GM06990 (cell line): ENCODE measurements at places on chromosomes 4 and X.

GRCh38 chr4:2163311-2163821, 78.6 kb downstream of the HAUS3 start:
- DNase-seq = no peak

DNA sequence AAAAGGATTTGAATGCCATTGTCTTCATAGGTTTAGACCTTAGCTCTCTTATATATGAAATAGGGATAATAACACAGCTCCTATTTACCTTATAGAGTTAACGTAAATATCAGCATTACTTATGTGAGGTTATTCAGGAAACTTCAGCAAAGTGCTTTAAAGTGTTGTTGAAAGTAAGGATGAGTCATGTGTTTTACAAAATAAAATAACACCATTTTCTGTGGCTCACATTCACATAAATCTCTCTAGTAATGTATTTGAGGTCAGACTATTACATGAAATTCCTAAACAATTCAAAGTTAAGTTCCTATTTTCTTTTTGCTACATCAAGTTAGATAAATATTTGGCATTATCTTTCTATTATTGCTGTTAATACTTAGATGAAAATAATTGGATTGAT, 2.9 kb downstream of the GNRHR start:
- no peak for DNase-seq

GRCh38 chr4:113537203-113537602, 224.3 kb downstream of the CAMK2D start:
- DNase-seq = no peak

GRCh38 chrX:17500145-17500579, 125.2 kb downstream of the NHS start:
- no peak for DNase-seq

- DNase-seq = no peak
Observed at GRCh38 chr4:116180157-116180601, 905.2 kb downstream of the TRAM1L1 start.

DNA sequence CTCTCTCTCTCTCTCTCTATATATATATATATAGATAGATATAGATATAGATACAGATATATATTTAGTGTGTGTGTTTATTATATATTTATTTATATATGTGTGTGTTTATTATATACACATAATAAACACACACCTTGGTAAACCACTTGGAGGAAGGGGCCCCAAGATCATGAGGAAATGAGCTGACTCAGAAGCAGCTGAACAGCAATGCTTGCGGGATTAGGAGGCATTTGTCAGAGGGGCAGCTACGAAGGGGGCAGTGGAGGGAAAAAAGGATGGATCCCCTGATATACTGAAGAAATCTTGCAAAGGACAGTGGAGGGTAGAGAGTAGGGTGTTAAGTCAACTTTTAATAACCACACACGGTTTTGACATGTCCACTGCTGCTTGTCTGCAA, 120.0 kb upstream of the SORBS2 start:
- DNase-seq = no peak

DNA sequence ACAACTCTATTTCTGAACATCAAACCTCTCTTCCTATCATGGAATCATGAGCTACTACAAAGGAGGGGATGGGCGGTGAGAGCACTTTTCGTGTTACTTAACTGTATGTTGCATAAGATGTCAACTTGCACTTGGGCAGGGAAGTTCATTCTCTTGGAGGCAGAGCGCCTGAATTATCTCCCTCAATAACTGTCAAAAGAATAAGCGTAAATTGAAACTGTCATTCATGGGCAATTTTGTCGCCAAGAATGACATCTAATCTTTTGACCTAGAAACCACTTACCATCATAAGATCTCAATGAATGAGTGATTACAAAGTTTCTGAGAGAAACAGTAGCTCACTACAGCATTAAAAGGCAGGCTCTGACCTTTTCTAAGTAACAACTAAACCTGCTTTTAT, 23.5 kb upstream of the USP26 start:
- no peak for DNase-seq

GRCh38 chr4:183098019-183098722, 886 bp upstream of the WWC2 start:
- no peak for DNase-seq

DNA sequence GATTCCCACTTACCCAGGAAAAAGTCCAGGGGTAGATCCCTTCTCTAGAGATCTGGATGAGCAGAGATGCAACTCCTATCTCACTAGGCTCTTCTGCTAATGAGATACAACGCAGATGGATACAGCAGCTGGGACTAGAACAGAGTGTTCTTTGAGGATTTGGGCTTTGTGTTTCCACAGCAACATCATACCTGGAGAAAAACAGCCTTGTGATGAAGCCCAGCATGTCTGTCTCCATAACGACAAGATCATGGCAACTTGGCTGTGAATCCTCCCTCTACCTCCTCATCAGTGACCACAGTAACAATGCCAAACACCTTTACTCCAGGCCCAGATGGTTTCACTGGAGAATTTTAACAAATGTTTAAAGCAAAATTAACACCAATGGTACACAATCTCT, 80.1 kb downstream of the RCHY1 start:
- no peak for DNase-seq

DNA sequence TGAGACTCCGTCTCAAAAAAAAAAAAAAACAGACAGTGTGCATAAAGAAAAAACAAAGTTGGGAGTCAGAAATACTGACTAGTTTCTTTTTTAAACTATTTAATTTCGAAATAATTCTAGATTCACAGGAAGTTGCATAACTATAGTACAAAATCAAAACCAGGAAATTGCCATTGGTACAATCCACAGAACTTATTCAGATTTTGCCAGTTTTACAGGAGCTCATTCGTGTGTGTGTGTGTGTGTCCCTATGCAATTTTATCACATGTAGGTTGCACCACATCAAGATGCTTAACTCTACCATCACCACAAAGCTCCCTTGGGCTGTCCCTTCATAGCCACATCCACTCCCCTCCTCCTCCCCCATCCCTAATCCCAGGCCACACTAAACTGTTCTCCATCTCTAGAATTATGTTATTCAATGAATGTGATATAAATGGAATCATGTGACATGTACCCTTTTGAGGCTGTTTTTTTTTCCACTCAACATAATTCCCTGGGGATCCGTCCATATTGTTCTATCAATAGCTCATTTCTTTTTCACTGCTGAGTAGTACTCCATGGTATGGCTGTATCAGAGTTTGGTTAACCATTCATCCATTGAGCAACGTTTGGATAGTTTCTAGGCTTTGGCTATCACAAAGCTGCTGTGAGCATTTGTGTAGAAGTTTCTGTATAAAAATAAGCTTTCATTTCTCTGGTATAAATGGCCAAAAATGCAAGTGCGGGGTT, 16.3 kb upstream of the DDX3X start:
- no peak for DNase-seq

DNA sequence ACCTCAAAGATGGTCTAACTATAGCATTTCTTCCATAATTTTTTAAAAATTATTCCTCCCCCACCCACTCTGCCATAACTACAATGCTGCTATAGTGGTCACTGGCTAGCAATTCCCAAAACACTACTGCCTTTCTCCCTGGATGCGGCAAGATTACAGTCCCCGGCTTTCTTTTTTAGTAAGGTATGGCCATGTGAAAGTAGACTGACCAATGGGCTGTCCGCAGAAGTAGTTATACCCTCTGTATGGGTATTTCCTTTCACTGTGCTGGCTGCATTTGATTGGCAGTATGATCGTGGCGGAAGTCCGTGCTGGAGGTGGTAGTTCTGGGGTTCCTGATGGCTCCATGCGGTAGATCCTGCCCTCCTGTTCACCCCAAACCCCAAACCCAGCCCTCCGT, 166.0 kb downstream of the FBXO8 start:
- no peak for DNase-seq

- no peak for DNase-seq
Observed at GRCh38 chrX:151815398-151815797, 80.9 kb downstream of the CNGA2 start.

DNA sequence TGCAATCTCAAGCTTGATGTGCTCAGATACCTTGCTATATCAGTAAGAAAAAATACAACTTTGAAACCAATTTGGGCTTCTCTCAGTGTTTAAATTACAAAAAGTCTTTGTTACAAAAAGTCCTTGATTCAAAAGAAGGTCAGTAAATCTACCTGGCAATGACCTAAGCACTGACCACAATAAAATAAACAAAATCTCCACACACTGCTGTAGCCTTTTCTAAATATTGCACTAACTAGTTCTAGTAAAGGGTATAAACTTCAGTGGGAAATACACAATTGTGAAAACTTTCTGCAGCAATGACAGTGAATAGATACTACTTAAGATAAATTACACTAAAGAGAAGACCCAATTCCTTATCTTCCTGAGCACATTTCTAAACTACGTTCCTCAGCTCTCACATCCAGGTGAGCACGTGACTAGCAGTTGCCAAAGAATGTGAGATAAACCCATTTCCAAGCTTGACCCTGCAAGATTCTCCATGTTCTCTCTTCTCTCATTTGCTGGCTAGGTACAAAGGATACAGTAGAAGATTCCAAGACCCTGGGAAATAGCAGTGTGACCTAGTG, 81.4 kb upstream of the GPR34 start:
- DNase-seq = no peak

- no peak for DNase-seq
Observed at GRCh38 chrX:150569155-150569477, 695 bp downstream of the MTM1 start.

- DNase-seq = no peak
Observed at GRCh38 chr4:152999346-153000075, 63.4 kb downstream of the FHDC1 start.

GRCh38 chr4:82335043-82335442, 38.7 kb downstream of the HNRNPD start:
- no peak for DNase-seq

DNA sequence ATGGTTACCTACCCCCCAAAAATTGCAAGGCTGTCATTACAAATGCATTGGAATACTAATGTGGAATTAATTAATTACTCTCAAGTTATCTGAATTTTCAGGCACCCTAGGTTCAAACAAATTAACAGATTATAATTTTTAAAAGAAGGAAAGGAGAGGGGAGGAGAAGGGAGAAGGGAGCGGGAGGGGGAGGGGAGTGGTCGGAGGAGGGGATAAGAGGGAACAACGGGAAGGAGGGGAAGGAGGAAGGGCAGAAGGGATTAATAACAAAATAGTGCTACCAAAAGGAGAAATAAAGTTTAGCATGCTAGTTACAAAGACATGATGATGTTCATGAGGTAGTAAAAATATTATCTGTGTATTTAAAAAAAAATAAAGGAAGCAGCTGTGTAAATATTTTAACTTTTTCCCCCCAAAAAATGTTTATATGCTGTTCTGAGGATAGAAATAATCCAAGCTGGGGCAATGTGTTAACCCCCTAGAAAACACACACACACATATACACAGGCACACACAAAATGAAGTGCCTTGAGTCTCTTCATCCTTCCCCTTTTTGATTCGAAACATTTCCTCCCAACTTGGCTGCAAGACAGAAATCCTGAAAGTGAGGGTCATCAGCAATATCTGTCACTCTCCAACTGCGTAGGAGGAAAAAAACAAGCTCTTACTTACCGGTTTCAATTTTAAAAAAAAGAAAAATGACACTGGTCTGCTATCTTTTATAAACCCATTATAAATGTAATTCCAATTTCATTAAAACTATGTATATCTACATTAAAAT, 58.8 kb downstream of the PPP3CA start:
- DNase-seq = no peak

DNA sequence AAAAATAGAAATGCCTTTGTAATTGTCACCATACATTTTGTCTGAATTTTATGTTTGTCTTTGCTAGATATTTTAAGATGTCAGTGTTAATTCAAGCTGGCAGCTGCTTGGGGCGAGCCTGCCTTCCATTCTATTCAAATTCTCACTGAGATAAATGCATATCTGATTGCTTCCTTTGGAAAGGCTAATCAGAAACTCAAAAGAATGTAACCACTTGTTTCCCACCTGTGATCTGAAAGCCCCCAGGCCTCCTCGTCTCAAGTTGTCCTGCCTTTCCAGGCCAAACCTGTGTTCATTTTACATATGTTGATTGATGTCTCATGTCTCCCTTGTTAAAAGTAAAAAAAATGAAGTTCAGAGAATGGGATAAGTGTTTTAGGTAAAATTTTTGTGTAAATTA, 318.7 kb upstream of the TECRL start:
- no peak for DNase-seq

- DNase-seq = no peak
Observed at GRCh38 chrX:151773434-151773833, 38.9 kb downstream of the CNGA2 start.

DNA sequence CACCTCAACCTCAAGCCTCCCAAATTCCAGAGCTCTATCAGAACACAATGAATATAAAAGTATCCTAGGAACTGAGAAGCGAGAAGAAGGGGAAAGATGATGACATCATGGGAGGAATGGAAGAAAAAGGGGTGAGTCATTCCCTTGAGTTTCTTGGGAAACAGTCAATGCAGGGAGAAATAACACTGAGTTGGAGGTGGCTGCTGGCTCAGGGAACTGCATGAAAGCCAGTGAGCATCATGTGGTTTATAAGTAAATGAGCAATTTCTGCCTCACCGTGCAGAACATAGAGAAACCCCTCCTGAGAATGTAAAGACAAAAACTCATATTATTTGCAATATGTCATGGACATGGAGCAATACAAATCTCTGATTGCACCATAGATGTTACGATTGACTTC, 73.3 kb downstream of the SHOX start:
- no peak for DNase-seq

DNA sequence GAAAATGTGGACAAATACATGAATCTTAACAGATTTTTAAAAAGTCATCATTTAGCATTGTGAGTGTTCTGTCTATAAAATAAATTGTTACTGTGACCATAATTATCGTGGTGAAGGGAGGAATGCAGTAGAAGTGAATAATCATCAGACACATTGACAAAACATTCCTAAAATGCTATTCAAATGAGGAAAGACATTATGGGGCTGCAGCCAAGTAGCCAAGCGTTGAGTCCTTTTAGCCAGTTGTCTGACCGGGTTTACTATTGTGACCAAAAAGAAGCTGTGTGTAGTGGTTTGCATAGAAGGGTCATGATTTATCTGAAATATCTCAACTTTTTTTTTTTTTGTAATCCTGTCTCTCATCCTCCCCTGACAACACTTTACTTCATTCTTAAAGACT, 19.5 kb downstream of the WWC2 start:
- no peak for DNase-seq

- no peak for DNase-seq
Observed at GRCh38 chr4:12036450-12036849, 607.8 kb upstream of the HS3ST1 start.

- no peak for DNase-seq
Observed at GRCh38 chr4:106615410-106615945, 246.9 kb upstream of the GIMD1 start.

DNA sequence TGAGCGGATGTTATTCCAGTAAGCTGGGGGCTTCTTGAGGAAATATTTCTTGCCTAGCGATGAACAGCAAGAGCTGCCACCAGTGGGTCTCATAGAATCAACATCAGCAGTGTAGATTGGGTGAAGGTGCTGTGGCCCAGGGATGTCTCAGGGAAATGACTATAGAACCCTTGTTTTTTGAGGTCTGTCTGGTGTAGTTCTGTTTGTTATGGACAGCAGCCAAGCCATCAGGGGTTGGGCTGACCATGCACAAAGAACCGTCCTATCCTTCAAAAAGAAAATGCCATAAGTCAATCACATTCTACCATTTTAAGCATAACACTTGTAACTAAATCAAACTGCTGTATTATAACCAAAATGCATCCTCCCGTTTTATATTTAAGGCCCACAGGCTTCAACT, 17.3 kb upstream of the C1GALT1C1 start:
- no peak for DNase-seq

- no peak for DNase-seq
Observed at GRCh38 chr4:98556451-98556850, 102.0 kb downstream of the TSPAN5 start.
